ENCODE measurements at places on chromosomes 11 and 22.

DNA sequence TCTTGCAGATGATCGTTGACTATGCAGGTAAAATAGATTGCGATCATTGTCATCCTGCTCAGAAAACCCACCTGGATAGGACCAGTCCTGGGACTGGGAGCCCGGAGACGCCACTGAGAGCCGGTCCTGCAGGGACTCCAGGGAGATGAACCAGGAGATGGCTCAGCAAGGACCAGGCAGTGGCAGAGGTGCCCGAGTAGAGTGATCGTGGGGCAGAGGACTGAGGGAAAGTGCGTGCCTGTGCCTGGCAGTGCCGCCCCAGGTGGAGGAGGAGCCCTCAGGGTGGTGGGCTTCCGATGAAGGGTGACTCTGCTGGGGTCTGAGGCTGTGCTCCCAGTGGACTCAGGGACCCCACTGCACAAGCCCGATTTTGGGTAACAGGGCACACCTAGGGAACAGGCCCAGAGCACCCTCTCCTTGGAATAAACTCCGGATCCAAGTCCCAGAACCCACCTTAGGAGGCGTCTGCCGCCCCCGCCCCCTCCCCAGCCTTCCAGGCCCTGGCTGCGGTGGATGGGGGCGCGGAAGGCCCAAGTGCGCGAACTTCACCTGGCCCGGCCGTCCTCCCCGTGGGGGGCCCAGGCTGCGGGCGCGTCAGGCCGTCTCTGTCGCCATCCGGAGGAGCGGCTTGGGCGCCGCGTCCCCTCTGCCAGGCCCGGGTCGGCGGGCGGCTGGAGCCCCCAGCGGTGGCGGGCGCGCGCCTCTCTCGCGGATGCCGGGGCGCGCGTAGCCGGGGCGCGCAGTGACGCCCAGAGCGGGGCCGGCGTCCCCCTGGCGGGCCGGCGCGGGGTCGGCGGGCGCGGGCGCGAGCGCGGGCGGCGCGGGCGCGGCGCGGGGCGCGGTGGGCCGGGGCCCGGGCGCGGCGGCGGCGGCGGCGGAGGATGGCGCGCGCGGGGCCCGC lies 1338.8 kb downstream of the BRD1 start:
- peak; percentile 41 for DNase-seq

DNA sequence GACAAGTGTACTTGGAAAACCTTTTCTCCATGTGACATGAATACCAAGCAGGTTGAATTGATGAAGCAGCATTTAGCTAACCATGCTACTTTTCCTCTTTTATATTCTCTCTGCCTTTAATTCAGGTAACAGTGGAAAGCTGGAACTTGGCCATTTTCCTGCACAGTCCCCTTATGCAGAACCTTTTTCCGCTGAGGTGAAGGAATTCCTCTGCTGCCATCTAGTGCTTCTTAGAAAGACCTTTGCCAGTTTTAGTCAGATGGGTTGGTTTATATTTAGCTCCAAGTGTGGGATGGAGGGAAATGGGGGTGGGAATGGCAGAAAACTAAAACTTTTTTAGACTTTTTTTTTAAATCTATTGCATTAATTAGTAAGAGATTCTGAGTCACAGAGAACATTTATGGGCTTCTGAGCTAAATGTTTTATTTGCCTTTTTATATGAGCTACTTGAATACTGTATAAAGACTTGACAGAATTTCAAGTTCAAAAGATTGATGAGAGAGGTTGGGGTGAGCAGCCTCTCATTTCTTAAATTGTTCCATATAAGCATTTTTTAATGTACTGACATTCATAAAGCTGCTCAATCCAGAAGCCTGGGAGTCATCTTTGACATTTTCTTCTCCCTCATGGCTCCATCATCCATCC lies 153.9 kb upstream of the ZC3H12C start:
- DNase-seq: peak; percentile 13

- no peak for DNase-seq
Measured at GRCh38 chr22:24184057-24184798, 2.9 kb downstream of the SUSD2 start.

DNA sequence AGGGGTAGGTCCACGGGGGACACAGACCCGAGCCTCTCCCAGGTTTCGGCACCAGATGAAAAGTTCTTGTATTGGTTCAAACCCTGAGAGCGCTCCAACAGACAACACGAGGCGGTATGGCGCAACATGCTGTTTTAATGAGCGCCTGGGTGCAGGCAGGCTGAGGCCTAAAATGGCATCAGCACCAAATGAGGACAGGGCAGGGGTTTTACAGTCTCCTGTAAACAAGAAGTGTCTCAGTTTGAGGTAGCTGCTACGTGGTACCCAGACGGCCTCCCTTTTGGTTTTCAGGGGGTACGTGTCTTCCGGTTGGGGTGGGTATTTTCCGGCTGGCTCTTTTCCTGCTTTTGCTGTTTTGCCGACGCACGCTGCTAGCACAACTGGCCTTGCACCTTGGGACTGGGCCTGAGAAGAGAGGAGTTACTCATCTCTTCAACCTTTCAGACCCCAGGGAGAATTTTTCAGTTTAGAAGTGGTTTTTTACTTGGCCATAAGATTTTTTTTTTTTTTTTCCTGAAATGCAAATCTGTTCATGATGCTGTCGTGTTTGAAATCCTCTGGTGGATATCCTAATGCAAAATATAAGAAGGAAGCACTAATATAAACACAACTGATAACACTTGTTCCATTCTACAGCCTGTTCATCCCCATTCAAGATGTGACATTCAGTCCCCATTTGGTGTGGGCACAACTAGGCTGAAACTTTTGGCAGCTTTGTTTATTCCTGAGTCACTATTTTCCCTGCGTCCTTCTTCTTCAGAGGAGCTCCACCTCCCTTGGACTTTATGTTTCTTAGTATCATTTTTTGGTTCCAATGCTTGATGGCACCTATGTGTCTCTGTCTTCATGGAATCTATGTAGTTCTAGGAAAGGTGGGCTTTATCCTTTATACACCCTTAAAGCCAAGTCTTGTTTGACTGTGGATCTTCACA lies 6.5 kb downstream of the PPFIBP2 start:
- DNase-seq: no peak

GRCh38 chr22:27215871-27216270 lies 558.5 kb downstream of the MIAT start:
- no peak for DNase-seq

DNA sequence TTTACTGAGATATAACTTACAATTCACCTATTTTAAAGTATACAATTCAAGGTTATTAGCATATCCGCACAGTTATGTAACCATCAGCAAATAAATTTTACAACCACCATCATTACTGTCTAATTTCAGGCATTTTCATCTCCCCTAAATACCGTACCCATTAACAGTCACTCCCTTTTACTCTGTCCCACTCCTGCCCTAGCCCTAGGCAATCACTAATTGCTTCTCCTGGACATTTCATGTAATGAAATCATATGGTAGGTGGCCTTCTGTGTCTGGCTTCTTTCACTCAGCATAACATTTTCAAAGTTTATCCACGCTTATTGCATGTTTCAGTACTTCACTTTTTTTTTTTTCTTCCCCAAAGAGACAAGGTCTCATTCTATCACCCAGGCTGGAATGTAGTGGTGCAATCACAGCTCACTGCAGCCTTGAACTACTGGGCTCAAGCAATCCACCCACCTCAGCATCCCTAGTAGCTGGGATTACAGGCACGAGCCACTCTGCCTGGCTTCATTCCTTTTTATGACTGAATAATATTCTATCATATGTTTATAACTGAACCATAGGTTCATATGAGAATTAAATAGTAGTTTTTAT lies 61.4 kb upstream of the CHRM4 start:
- DNase-seq: no peak

GRCh38 chr11:90237004-90237403 lies 14.2 kb upstream of the CHORDC1 start:
- DNase-seq: no peak

DNA sequence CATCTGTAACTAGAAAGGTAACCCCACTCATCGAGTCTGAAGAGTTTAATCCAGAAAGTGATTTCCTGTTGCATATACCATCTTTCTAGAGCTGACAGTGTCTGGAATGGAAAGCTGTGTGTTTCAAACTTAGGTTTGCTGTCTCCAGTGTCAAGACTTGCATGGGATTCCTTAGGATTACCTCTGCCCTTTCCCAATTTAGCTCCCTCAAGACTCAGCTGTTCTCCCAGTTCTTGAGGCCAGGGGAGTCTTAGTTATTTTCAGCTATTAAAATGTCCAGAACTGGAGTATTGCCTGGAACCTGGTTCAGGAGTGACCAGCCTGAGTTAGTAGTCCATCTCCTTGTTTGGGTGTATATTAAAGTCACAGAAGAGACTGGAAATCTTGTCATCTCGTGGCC lies 25.0 kb upstream of the LDHA start:
- DNase-seq: no peak

DNA sequence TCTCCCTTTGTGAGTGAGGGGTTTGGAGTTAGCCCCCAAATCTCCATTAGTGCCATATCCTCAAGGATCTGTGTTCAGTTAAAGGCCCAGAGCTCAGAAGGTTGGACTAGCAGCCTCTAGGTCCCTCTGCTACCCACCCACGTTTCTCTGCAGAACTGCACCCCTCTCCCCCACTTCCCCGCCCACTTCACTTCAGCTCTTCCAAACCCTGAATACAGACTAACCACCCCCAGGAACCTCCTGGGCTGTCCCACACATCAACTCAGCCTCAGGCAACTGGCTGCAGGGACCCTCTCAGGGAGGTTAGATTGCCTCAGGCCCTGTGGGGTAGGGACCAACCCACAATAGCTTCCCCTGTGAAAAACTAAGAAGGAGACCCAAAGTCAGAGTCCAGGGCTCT lies 840 bp downstream of the VPREB3 start:
- no peak for DNase-seq

DNA sequence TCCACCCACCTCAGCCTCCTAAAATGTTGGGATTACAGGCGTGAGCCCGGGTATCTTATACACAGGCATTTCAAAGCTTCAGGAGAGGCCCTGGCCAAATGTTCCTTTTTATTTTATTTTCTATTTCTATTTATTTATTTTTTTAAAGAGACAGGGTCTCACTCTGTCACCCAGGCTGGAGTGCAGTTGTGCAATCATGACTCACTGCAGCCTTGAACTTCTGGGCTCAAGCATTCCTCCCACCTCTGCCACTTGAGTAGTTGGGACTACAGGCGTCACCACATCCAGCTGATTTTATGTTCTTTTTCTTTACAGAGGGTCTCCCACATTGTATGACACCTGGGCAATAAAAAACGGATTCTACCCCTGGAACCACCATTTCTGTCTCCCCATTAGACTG lies 71.2 kb downstream of the FBXO7 start:
- no peak for DNase-seq

DNA sequence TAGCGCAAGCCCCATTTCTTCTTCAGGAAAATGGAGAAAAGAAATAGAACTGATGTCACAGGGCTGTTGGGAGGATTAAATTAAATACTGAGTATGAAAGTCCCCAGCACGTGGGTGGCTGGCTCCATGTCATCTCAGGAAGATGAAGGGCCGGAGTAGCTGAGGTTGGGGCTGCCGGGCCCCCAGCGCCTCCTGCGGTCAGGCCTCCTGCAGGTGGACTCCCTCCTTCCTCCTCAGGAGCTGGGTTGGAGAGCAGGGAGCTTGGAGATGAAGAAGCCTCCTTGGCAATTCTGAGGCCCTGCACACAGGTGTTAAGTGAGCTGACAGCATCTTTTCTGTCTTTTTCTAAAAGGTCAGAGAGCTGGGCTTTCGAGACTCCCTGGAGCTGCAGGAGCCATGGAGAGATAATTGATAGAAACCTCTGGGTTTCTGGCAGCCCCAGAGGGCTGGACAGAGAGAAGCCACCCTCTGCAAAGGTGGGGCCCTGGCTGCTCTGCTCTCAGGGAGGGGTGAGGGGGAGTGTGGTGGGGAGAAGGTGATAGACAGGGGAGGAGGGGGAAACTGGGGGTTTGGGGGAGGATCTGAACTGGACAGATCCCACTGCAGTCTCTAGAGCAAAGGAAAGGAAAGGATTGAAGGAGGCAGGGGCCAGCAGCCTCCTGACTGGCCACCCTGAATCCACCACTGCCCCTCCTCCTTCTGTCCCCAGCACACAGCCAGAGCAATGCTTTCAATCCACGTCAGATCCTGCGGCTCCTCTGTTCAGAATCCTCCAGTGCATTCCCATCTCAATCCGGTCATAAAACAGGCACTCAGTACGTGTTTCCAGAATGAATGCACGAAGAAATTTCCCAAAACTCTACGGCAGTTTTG lies 210.8 kb downstream of the CEP164 start:
- DNase-seq: no peak

DNA sequence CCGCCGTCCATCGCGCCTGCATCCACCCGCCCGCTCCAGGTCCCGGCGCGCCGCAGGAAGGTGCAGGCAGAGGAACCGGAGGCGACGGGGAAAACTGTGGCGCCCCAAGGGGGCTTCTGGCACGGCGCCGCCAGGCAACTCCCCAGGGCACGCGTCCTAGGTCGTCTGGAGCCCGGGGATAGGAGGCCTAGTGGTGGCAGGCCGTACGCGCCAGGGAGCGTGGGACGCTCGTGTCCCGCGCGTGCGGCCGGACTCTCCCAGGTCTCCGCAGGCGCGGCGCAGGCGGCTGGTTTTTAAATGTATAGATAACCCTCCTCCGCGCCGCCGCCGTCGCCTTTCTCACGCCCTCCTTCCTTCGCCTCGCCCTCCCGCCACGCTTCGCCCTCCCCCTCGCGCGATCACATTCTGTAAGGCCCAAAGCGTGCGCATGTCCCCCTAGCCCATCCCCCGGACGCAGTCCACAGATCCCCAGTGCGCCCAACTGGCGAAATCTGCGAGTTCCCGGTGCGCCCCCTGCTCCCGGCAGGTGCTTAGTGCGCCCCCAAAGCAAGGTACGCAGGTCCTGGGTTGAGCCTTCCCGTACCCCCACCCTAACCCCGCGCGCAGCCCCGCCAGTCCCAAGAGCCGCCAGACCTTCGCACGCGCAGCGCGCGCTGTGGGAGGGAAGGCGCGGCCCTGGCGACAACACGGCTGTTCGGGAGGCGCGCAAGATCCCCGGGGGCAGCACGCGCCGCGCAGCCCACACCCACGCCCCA lies at the start of gene ASCL2:
Gene ASCL2 (minus strand): TSS at position 267 of the 755 bp plus-strand sequence. CDS start 256 bp downstream, at position 11.
- DNase-seq: peak; percentile 4

DNA sequence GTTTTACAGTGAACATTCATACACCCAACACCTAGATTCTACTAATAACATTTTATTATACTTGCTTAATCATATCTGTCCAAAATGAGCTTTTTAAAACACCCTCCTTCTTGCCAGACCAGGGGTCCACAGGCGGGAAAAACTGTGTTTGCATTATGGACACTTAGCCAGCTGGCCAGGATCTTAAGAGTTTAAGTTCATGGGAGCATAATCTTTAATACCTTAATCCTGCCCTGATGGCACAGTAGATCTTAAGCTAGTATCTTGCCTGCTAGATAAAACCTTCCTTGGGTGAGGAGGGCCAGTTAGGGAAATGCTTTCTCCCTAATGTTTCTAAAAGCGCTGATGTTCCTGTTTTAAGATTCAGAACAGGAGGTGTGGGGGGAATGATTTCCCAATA lies 13.1 kb upstream of the CCDC134 start:
- DNase-seq: no peak

GRCh38 chr11:76683161-76684095 lies 12.9 kb upstream of the LRRC32 start:
- no peak for DNase-seq
